ENCODE measurements at places on chromosomes 2 and 18.

- DNase-seq: no peak
Observed at GRCh38 chr18:6644836-6645627, 84.5 kb upstream of the ARHGAP28 start.

GRCh38 chr18:12248926-12249720, 5.0 kb upstream of the CIDEA start:
- no peak for DNase-seq

- DNase-seq: peak; percentile 7
Observed at GRCh38 chr2:73925853-73926492, 707 bp upstream of the DGUOK start.

DNA sequence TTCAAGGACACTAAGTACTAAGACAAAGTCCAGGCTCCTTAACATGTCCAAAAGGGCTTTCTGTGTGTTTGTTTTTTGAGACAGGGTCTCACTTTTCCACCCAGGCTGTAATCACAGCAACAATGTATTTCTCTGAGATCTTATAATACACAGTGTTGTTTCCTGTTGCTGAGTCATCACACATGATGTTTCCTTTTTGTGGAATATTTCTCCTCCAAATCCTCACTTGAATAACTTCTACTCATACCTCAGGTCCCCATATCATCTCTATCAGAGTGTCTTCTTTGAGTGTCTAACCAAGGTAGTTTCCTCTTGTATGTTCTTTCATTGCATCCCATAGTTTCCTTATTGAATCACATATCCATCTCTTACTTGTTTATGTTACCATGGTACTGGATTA, 632.0 kb upstream of the PIK3C3 start:
- DNase-seq: no peak

DNA sequence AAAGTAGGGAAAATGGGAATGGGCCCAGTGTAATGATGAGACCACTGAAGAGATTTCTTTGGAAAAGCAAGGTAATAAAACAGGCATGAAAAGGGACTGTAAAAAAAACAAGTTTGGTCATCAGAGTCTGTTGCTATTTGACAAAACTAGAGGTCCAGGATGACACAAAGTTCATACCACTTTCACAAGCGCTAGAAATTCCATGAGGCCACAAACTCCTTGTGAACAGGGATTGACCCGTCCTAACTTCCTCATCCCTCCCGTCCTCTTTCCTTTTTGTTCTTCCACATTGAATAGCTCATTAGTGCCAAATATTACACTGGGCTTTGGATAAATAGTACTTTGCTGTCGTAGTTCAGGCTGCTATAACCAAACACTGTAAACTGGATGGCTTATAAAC, 188.8 kb upstream of the EPC2 start:
- no peak for DNase-seq

- DNase-seq: no peak
Observed at GRCh38 chr2:218000136-218000535, 2.7 kb downstream of the TNS1 start.

- DNase-seq: no peak
Observed at GRCh38 chr2:171858397-171858958, 35.6 kb downstream of the SLC25A12 start.

GRCh38 chr2:211449819-211450218, 893.4 kb downstream of the CPS1 start:
- no peak for DNase-seq

DNA sequence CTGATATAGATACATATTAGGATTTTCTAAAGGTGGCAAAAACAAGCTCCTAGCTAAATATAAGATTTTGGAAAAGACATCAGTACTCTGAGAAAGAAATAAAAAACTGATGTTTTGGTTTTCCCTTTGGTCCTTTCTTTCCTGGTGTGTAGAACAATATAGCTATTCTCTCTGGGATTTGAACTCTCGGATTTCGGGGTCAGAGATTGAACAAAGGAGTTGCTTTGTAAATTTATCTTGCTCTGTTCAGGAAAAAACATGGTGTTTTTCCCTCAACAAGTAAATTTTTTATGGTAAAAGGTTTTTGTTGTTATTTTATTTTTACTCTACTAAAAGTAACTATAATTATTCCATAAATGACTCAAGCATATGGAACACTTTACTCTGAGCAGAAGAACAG, 889.3 kb downstream of the ERBB4 start:
- no peak for DNase-seq

GRCh38 chr2:73063472-73063871, 8.0 kb downstream of the SFXN5 start:
- no peak for DNase-seq

- DNase-seq: peak; percentile 46
Observed at GRCh38 chr18:10518595-10519255, 7.1 kb upstream of the NAPG start.

DNA sequence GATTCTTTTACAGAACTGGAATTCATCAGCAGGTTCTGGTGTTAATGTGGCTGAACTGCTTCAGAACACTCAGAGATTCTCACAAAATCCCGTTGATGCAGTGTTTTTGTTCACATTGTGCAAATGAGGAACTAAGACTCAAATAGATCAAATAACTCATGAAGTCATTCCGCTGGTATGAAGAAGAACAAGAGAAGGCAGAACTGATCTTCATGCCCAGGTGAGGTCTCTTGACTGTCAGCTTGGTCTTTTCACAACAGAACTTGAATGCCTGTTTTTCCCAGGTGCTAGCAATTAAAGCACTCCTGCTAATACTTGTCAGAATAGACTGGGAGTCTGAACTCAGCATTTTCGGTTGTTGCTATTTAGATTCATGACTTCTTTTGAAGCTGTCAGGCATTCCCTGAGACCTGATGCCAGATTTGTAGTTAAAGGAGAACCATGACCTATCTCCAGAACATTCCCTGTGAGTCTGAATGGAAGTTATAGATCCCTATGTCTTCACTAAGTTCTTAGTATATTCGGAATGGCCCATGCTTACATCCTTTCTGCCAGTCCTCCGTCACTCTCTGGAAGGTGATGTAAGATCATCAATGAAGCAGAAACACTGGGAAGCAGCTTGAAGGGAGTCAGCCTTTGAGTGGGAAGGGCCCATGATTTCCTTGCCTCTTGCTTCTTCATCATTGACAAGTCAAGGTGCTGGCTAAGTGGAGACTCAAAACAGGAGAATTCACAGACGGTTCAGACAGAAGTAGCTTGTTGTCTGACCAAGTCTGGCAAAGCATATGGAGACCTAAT, 155.7 kb downstream of the MTCL1 start:
- DNase-seq: no peak

DNA sequence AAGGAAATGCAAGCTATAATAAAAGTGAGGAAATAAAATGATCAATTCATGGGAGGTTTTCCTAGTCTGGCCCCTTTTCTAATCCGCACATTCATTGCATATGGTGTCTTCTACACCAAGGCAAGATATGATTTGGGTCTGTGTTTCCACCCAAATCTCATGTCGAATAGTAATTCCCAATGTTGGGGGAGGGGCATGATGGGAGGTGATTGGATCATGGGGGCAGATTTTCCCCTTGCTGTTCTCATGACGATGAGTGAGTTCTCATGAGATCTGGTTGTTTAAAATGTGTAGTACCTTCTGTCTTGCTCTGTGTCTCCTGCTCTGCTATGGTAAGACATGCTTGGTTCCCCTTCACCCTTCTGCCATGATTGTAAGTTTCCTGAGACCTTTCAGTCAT, 315.4 kb downstream of the CYRIA start:
- DNase-seq: no peak

GRCh38 chr18:9741793-9742523, 33.9 kb downstream of the RAB31 start:
- DNase-seq: no peak

- DNase-seq: peak; percentile 37
Observed at GRCh38 chr18:45939236-45939635, 27.9 kb downstream of the EPG5 start.

GRCh38 chr18:46623541-46623940, 33.5 kb downstream of the LOXHD1 start:
- DNase-seq: peak; percentile 80

GRCh38 chr18:40553029-40553428, 1402.0 kb upstream of the PIK3C3 start:
- no peak for DNase-seq

DNA sequence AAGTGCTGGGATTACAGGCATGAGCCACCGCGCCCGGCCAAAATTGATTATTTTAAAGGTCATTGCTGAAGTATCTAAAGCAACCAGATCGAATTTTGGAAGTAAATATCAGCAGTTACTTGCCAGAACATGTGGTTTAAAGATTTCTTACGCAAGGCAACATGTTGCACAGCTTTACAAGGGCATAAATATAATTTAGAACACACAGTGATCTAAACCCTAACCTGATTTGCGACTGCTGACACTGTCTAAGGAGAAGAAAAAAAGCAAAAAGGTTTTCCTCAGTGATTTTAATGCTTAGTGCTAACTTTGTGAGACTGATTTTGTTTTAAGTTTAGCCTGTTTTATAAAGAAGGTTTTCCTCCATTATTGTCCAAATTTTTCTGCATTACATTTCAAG, 569.9 kb upstream of the LINC00305 start:
- DNase-seq: no peak

DNA sequence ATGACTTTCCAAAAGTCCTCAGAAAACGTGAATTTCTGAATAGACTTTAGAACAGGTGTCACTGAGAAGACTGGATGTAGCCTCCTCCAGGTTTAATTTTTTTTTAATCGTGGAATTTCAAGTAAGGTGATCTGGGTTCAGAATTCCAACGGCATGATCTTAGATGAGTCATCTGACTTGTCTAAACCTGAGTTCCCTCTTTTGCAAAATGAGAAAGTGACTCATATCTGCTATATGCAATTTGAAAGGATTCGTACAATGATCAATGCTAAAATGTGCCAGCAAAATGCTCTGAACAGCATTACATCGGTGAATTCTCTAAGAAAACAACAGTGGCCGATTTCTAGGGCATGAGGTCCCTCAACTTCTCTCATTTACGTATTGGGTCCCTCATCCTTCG, 69.1 kb upstream of the ZNF516 start:
- peak; percentile 47 for DNase-seq

- DNase-seq: no peak
Observed at GRCh38 chr2:98419977-98420725, 24.5 kb upstream of the INPP4A start.

DNA sequence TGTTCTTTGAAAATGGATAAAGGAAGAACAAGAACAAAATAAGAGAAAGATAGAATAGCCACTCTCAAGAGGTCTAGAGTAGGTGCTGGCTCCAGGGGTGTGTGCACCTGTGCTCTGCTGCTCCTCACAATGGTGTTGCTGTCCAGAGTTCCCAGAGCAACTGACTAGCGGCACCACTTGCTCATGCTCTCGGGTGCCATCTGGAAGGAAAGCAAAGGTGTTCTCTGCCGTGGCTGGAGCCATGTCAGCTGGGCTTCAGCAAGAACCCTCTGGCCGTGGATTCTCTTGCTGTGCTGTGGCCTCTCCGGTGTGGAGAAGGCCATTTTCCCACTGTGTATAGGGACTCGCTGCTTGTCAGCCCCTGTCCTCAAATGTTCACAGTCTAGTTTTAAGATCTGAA, 114.6 kb upstream of the TEX51 start:
- no peak for DNase-seq

DNA sequence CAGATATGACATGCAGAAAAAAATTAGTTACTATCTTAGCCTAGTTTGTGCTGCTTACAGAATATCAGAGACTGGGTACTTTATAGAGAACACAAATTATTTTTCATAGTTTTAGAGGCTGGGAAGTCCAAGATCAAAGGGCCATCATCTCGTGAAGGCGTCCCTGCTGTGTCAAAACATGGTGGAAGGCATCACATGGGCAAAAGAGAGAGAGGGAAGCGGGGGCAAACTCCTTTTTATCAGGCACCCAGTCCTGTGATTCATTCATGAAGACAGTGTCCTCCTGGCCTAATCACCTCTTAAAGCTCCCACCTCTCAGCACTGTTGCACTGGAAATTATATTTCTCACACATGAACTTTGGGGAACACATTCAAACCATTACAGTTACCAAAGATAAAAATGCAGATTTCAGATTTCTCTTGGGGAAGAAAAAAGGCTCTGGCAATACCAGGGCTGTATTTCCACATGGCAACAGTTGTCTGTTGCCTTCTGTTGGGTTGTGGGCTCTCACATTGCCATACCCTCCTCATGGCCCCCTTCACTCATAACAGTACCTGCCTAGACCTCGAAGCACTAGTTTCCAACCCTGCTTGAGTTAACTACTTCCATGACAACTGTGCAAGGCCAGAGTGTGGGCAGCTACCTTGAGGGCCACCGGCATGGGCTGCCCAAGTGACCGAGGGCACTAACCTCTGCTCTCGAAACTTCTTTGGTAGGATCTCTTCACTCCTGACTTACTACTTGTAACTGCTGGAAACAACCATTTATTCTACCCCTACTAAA, 2.7 kb upstream of the ACTR3 start:
- no peak for DNase-seq

GRCh38 chr2:80499095-80499494, 194.5 kb upstream of the LRRTM1 start:
- peak; percentile 72 for DNase-seq

DNA sequence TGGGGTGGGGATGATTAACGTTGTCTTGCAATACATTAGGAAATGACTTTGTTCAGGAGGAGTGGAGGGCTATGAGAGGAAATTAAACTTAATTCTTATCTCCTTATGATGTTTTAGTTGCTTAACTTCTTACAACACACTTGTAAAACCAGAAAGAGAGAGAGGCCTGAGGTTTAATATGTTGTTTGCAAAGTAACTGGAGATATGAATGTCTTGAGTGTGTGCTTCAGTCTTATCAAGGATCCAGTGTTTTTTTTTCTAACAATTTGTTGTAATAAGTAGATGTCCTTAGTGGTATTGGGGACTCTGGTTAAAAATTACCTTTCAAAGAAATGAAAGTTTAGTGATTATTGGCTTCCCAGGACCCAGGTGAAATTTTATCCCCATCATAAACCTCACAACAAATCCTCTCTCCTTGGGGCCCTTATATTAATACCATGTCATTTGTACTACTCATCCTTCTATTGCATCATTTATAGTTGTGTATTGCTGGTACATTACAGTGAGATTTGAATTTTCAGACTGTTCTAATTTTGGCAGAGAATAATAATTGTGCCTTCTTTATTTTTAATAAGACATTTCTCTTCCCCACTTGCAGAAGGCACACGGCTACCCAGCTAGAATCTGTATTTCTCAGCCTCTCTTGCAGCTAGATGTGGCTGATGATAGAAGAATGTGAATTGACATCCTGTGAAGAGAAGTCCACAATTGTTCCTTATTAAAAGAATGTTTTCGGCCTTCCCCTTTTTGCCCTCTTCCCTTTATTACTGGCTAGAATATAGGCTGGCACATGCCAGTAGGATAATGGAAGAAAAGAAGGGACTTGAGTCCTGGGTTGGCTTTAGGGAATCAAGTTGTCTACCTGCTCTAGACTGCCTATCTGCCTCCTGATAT, 91.9 kb upstream of the CXCR4 start:
- DNase-seq: no peak

- DNase-seq: no peak
Observed at GRCh38 chr2:216205486-216205885, 96.3 kb downstream of the XRCC5 start.

DNA sequence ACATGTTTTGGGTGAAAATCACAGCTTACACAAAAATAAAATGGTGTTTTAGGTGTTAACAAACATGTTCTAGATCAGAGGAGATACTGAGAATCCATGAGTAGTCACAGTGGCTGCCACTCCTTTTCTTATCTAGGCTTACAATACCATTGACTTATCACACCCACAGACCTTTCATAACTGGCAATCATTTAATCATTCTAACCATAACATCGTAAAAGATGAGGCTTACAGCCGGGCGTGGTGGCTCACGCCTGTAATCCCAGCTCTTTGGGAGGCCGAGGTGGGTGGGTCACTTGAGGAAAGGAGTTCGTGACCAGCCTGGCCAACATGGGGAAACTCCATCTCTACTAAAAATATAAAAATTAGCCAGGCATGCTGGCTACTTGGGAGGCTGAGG, 18.8 kb upstream of the SERPINB5 start:
- no peak for DNase-seq

- no peak for DNase-seq
Observed at GRCh38 chr2:172439911-172440310, 12.5 kb downstream of the ITGA6 start.
